Stimulated activated CD4-positive, alpha-beta T cell treated with anti-CD3 and anti-CD28 coated beads, Interleukin-15, amount 100 ng/mL, for 1 hour (primary cell): ENCODE measurements at places on chromosomes 4 and X.

DNA sequence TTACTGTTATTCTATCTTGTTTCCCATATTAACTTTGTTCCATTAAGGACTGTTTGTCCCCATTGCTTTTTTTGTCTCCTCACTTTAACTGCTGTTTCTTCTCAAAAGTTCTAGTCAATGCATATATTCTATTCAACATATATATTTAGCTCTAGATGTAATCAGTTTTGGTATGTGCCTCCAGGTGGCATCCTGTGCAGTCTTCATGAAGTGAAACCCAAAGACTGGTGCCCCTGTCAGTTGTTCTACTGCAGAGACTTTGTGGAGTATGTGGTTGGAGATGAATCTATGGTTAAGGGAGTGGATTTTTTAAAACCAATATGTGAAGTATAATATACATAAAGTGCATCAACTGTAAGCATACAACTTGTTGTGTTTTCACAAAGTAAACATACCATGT, 57.0 kb downstream of the VAMP7 start:
- DNase-seq = no peak

GRCh38 chr4:128384091-128384520, 96.5 kb upstream of the PGRMC2 start:
- DNase-seq = no peak

DNA sequence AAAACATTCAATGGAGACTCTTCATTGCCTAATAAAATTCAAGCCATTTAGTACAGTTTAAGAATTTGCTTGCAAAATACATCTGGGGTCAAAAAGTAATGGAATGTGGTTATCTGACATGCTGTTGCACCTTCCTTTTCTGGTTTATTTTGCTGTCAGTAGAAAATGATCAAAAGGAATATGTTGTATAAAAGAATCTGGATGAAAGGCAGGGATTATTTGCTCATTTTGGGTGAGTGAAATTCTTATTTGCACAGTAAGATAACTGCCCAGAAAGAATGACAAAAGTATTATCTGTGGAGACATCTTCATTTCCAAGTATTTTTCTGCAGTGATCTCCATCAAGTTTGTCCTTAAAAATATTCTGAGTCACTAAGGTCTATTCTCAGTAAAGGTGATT, 30.4 kb downstream of the BOD1L1 start:
- no peak for DNase-seq

DNA sequence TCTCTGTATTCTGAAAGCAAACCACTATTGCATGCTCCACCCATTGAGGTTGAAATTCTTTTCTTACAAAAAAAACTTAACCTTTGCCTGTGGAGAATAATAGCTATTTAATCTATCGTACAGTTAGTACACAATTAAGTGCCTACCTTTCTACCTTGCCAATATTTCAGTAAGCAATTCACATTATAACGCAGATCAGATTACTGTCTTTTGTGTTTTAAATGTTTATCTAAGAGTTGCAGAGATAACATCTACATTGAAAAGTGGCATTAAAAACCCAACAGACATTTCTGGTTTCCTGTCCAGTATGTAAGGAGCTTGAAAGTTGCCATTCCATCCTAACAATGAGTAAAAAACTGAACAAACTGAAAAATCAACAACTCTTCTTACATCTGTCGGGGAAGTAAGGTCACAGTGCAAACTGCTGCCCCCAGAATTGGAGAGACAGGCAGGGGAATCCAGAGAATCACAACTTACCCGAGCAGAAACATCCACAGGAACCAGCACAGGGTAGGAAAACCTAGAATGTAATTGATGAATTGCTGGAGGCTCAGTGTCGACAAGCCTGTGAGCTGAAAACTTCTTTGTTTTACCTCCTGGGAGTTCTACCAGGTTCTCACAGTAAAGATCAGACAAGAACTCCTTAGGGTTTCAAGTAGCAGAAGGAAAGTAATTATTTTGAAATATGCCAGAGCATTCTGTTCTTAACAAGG, 27.3 kb upstream of the ACSL4 start:
- DNase-seq = no peak

- DNase-seq = no peak
Measured at GRCh38 chr4:183098019-183098722, 886 bp upstream of the WWC2 start.

- no peak for DNase-seq
Measured at GRCh38 chr4:12393631-12394262, 965.1 kb upstream of the HS3ST1 start.

DNA sequence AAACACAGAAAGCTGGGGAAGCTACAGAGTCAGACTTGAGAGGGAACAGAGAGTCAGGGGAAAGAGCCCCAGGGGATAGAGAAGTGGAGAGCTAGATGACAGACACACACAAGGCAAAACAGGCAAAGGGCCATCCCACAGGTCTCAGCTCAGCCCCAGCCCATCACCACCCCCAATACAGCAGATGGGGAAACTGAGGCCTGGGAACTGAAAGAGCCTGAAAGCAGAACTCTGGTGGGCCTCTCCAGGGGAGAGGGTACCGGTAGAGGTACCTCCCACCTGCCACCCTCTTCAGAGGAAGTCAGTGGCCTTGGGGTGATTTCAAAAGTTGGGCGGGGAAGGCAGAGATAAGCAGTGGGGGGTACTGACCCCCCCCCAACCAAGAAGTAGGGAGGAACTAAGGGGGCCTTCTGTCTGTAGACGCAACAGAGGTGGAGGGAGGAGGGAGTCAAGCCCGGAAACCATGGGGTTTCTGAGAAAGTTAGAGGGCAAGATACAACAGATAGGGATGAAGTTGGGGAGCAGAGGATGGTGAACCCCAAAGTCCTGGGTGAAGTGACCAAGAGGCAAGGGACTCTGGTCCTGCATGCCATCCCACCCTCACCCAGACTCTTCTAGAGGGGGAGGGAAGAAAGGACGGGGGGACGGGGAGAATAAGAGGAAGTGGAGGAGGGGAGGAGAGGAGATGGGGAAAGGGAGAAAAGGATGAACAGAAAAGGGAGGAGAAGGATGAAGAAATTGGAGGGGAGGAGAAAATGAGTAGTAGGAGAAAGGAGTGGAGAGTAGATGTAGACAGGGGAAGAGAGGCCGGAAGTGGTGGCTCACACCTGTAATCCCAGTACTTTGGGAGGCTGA, 3.2 kb downstream of the GATA1 start:
- no peak for DNase-seq

GRCh38 chr4:113293043-113293560, 243.6 kb downstream of the ANK2 start:
- DNase-seq = no peak

DNA sequence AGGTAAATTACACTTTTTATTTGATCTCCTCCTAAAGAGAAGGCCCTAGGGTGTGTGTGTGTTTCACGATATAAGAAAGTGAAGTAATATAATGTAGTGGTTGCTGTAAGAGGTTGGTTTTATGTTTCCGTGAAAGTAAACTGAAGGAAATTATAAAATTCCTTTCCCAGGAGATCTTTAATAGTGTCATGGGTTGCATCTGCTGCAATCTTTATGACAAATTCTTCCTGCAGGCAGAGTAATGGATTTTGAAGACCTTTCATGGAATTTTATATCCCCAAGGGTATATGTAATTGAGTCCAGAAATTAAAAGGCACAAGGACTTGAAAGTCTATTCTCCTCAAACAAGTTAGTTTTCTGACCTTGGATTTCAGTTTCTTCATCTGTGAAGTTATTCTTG, 538.6 kb downstream of the ANKRD50 start:
- DNase-seq = no peak

GRCh38 chr4:17024425-17024824, 126.0 kb upstream of the LDB2 start:
- no peak for DNase-seq

- no peak for DNase-seq
Measured at GRCh38 chrX:10620121-10620699, at the start of gene MID1. TSS of gene MID1 (minus strand) at chrX:10620585. CDS start at chrX:10567547, 53,038 bp downstream.

DNA sequence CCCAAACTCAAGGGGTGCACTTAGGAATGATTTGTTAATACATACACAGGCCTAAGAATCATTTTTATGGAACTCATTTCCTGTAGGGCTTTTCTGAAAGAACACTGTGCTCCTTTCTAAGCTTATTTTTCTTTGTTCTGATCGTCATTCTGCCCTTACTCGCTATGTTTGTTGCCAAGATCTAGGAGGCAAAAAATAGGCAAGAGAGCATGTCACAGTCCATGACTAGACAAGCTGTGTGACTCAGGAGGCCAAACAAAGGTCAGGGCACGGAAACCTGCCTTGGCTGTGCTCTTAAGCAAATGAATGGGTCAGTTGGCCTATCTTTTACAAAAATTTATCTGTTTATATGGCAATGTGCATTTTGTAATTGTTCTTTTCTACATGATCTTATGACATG, 42.5 kb upstream of the C1GALT1C1 start:
- no peak for DNase-seq

GRCh38 chr4:98659106-98659592, 738 bp upstream of the TSPAN5 start:
- no peak for DNase-seq

- DNase-seq = no peak
Measured at GRCh38 chrX:22090181-22090580, 58.1 kb downstream of the PHEX start.

- no peak for DNase-seq
Measured at GRCh38 chr4:131084997-131085396, 1989.0 kb downstream of the C4orf33 start.

- no peak for DNase-seq
Measured at GRCh38 chr4:151438154-151438553, 29.2 kb downstream of the FHIP1A start.

DNA sequence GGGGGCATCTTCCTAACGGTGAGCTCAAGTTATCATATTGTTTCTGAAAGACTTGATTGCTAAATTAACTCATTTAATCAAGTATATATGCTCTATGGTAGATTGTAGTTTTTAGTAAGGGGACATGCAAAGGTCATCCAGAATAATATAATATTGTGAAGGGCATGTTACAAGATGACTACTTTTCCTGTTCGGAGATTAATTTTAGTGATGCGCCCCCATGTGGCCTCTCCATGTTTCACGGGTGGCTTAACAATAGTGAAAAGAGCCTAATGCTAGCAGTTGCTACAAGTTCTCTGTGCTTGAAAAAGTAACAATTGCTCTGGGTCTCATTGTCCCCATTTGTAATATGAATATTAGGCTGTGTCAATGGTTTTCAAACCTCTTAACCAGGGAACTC, 12.2 kb downstream of the SMPX start:
- no peak for DNase-seq

- DNase-seq = no peak
Measured at GRCh38 chr4:16659079-16659478, 239.4 kb downstream of the LDB2 start.

GRCh38 chr4:137530176-137530575, 2.1 kb downstream of the PCDH18 start:
- no peak for DNase-seq

DNA sequence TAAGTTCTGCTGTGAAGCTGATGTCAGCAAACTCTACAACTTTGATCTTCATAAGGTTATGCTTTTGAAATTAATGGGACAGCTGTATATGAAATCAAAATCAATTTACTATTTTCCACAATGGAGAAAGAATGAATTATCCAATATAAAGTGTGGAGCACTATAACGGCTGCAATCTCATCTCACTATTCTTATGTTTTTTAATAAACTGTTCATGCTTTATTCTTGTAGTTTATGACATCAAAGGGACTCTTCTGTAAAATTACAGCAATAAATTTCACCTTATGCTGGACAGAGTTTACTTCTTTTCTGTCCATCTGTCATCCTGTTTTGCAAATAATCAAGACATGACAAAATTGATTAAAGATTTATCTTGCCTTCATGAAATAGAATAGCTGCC, 192.5 kb downstream of the TECRL start:
- no peak for DNase-seq

GRCh38 chrX:5971300-5971699, 257.4 kb downstream of the NLGN4X start:
- no peak for DNase-seq

GRCh38 chrX:50100188-50100587, 100.6 kb downstream of the AKAP4 start:
- DNase-seq = no peak

GRCh38 chr4:3447431-3448395, 5.9 kb downstream of the HGFAC start:
- no peak for DNase-seq

- DNase-seq = no peak
Measured at GRCh38 chr4:185772391-185773093, 39.5 kb downstream of the SORBS2 start.

DNA sequence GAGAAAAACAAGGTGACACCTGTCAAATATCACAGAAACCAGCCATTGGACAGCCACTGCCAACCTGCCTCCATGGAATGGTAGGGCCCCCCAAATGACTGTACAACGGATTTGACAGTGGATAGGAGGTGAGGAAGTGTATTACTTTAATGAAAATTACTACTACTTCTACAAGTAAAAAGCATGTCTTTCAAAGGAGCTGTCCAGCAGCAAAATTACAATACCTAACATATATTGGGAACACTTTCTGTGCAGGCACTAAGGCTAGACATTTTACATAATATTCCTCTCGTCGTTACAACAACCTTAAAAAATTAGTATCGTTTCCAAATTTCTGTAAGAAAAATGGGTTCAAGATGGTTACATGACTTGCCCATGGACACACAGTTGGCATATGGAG, 14.9 kb downstream of the PPP3CA start:
- DNase-seq = no peak

DNA sequence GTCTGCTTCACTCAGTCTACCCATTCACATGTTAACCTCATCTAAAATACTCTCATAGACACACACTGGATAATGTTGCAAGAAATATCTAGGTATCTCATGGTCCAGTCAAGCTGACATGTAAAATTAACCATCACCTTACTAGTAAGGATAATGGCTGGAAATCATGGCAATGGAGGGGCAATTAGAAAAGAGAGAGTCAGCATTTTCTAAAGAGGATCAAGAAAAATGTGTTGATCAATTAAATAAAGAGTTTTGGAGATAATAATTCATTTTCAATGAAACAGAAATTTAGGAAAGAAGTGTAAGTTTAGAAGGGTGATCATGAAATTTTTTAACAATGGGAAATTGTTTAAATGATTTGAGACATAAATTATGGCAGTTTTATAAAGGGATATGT, 1914.1 kb upstream of the IGFBP7 start:
- DNase-seq = no peak

DNA sequence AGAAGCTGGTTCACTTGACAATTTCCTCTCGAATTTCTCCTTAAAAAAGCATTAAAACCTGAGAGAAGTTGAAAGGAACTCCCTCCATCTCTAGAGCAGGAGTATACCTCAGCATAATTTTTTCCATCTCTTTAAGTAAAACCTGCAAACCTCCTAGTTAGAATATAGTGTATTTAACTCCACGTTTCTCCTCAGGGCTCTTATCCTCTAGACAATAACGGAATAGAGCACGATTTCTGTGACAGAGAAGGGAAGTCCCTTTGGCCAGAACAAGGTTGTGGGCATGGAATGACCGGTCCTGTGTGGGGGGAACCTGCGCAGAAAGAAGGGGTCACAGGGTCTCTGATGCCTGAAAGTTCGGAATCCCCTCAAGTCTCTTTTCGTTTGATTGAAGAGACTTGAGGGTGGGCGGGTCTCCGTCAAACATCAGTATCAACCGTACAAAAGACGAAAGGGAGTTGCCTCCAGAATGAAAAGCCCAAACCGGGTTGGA, 697 bp downstream of the ZNF280C start:
- DNase-seq = no peak
